ENCODE measurements at places on chromosomes 13 and 19. TPM values are rescaled to one million over a fixed set of nuclear protein-coding genes. Genes with fewer than 3 reads are reported as not detected.

BLOC1S3 gene
- total RNA-seq, result 11.1 TPM

ACP7 gene
- 0.43 TPM for total RNA-seq

PRSS57 gene
- not detected for total RNA-seq

PRRG2 gene
- 7.2 TPM for total RNA-seq

ATP8B3 gene
- total RNA-seq, result 1.2 TPM

MBD3L3 gene
- total RNA-seq, result not detected
